ENCODE measurements at places on chromosomes 11 and 22.
A peak's percentile ranks its signal among the peaks of the same experiment; 100 is the strongest.

GRCh38 chr11:114050258-114050927, 9.1 kb upstream of the ZBTB16 start:
- no peak for DNase-seq

GRCh38 chr11:11396301-11397035, 43.4 kb upstream of the CSNK2A3 start:
- DNase-seq = no peak

GRCh38 chr11:45890886-45891550, 5.6 kb downstream of the MAPK8IP1 start:
- DNase-seq = no peak

GRCh38 chr11:65625628-65626342, 10.2 kb downstream of the PCNX3 start:
- peak; percentile 69 for DNase-seq

DNA sequence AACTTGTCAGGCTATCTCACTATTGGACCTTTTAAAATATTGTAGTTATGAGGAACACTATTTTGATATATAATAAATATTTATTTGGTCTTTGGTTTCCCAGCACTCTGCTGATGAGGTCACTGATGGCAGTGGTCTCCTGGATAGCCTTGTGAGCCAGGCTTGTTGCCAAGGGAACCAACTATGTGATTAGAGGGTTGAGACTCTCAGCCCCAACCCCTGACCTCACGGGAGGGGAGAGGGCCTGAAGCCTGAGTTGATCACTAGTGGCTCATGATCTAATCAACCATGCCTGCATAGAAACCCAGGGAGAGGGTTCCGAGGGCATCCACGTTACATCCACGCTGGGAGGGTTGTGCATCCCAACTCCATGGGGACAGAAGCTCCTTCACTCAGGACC, 10.8 kb downstream of the PANX1 start:
- DNase-seq = no peak

DNA sequence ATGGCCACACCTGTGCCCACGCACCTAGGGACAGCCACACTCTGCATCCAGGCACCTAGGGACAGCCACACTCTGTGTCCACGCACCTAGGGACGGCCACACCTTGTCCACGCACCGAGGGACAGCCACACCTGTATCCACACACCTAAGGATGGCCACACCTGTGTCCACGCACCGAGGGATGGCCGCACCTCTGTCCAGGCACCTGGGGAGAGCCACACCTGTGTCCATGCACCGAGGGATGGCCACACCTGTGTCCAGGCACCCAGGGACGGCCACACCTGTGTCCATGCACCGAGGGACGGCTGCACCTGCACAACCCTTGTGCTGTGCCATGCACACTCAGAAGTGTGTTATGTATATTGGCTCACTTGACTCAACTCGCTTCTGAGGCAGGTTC, 10.8 kb downstream of the OVOL1 start:
- DNase-seq = no peak

DNA sequence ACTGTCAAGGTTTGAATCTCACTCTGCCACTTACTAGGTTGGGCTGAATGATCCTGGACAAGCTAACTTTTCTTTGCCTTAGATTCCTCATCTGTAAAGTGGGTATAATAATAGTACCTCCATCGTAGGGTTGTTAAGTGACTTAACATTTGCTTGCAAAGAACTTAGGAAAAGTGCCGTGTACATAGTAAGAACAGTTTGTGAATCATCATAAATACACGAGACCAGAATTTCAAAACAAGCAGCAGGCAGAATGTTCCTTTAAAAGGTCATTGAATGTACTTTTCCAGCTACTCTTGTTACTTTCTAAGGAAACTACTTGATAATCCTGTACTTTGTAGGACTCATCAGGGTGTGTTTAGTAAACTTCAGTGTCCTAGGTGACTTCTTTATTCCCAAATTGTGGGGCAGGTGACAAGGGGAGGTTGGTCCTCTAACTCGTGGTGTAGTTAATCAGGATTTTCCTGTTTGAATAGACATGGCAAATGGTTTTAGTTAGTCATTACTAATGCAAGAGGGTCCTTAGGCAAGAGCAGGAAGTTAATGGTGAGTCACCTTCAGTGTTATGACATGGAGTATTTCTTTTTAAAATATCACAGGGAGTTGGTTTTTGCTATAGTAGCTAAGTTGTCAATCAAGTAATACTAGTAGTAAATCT, 67.9 kb downstream of the YAP1 start:
- no peak for DNase-seq

- DNase-seq = no peak
Observed at GRCh38 chr11:116776522-116776984, 3.8 kb upstream of the BUD13 start.

DNA sequence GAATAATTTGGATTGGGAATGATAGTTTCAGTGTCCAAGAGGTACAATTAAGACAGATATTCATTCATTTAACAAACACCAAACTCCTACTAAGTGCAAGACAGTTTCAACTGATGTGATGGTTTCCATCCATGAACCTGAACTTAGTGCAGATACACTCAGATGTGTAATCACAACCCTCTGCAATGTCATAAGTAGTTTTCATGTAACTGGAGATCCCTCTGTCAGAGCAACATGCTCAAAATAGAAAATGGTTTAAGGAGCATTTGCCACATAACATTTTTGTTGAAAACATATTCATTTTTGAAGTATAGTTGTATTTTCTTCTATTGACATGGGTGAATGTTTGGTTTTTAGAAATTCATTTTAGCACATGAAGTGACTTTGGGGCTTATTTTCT, 16.5 kb upstream of the PKNOX2 start:
- DNase-seq = no peak

- DNase-seq = no peak
Observed at GRCh38 chr11:123216249-123216648, 21.2 kb upstream of the CLMP start.
